ENCODE measurements at places on chromosomes 13 and 19.

DNA sequence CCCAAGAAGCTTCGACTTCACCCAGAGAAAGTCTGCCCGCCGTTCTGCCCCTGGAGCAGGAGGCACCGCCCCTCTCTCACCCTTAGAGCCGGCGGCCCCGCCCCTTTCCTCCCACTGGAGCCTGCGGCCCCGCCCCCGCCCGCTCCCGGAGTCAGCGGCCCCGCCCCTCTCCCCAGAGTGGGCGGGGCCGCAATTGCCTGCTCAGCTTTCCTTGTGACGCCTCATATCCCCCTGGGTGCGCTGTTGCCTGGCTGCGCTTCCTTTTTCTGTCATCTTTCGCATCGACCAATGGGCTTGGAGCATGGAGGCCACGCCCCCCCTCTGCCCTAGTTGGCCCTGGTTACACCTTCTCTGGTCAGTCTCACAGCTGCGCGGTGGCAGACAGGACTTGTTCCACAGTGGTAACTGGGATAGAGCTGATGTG is 38.2 kb upstream of the ZNF492 start:
- no peak for DNase-seq

GRCh38 chr19:14168259-14168972 is 32.0 kb upstream of the ASF1B start:
- DNase-seq: no peak

DNA sequence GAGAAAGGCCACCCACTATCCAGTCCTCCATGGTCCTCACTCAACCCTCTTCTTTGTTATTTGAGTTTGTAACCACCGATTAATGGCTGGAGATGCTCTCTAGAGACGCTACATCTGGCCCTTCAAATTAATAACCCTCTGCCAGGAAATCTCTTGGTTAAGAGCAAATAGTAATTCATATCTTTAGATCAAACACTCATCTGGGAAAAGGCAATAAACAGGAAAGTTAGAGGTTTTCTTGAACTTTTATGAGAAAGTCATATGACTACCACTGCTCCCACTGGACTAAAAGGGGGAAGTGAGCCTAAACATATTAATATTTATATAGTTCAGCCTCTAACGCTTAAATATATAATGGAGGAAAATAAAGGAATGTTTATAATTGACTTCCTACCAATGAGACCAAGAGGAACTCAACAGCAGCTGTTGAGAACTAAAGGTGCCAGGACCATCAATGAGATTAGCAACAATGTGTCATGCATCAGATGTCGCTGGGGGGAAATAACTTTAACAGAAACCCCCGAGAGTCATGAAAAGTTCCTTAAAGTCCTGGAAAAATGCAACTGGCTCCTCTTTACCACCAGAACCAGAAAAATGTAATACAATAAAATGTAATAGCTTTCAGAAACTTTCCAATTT is 2.7 kb downstream of the TBC1D4 start:
- no peak for DNase-seq

- no peak for DNase-seq
These were observed at the start of gene AMER2 for GRCh38 chr13:25171517-25172302. TSS of gene AMER2 (minus strand) at chr13:25172288. CDS start at chr13:25171619, 669 bp downstream.

DNA sequence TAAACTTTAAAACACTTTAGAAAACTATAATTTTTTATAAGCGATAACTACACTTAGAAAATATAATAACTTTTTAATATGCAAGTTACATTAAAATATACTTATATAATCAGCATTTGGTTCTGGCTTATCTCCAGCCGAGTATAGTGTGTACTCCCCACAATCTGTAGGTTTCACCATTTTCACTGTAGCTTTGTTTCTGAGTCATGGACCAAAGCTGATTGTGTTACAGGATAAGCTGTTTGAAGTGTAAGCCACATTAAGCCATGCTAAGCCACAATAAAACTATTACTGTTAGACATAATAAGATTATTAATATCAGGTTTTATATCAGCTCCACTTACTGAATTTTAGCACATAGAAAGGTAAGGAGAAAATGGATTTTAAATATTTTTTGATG is 43.8 kb downstream of the CCDC122 start:
- DNase-seq: no peak

DNA sequence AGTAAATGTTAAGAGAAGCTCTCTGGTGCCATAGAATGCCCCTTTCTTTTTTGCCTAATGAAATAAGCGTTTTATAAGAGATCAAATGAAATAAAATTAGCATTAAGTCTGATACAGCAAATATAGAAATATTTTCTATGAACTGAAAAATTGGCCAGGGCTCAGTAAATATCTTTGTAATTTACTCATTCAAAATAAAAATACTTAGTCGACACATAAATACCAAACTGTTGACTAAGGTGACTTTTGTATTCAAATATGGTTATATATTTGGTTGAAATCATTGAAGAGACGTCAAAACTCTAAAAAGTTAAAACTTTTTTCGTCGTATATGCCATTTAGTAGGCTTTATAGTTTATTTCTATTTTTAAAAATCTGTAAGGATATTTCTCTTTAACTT is 25.6 kb downstream of the IPO5 start:
- no peak for DNase-seq

DNA sequence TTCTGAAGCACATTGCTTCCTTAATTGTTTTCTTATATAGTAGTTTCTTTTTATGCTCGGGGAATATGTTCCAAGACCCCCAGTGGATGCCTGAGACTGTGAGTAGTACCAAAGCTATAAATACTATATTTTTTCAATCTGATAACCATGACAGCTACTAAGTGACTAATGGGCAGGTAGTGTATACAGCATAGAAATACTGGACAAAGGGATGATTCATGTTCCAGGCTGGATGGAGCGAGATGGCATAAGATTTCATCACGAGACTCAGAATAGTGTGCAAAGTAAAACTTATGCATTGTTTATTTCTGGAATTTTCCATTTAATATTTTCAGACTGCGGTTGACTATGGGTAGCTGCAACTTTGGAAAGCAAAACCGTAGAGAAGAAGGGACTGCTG is 47.9 kb upstream of the OLFM4 start:
- no peak for DNase-seq

DNA sequence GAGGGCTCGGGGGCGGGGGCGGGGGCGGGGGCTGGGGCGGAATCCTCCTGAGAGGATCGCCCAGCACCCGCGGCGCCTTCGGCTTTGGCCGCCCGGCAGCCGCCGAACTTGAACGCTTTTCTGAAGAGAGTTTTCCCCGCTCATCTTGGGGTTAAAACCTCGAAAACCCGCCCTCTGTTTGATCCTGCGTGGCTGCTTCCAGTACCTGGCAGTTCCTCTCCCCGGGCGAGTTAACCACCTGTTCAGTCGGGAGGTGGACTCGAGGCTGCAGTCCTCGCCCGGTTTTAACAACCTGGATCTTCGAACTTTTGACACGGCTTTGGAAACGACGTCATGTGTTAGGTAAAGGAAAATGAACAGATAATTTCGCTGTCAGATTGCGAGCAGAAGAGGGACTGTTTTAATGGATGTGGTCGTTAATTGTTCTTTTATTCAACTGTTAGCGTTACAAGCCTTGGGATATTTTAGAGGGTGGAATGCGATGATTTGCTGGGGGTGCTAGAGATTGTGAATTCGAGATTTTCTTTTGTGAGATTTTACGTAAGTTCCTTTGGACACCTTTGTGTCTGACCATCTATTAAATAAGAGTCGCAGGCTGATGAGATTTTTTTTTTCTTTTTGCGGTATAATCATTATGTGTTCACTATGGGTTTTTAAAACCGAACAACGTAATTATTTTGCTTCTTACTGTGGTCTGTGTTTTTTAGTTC is 1.0 kb downstream of the FNDC3A start:
- peak; percentile 73 for DNase-seq

DNA sequence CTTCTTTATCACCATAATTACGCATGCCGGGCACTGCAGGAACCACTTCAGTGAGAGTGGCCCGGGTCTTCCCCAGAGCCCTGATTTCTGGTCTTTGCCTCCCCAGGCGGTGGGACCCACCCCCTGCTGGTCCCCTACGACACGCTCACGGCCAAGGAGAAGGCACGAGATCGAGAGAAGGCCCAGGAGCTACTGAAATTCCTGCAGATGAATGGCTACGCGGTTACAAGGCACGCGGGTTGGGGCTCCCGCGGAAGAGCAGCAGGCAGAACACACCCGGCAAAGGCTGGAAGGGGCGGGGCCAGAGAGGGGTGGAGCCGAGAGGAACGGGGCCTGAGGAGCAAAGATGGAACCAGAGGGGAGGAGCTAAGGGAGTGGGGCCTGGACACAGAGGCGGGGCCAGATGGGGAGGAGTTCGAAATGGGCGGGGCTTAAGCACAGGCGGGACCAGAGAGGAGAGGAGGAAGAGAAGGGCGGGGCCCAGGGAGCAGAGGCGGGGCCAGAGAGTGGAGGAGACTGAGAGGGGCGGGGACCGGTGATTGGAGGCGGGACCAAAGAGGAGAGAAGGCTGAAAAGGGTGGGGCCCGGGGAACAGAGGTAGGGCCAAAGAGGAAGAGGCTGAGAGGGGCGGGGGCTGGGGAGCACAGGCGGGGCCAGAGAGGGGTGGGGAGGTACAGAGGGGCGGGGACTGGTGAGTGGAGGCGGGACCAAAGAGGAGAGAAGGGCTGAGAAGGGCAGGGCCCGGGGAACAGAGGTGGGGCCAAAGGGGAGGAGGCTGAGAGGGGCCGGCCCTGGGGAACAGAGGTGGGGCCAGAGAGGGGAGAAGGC is 73.4 kb downstream of the RYR1 start:
- DNase-seq: peak; percentile 47

GRCh38 chr13:78147905-78148304 is 229.3 kb upstream of the EDNRB start:
- DNase-seq: no peak
